ENCODE measurements at places on chromosomes 1 and 21. TPM values are rescaled to one million over a fixed set of nuclear protein-coding genes. Genes with fewer than 3 reads are reported as not detected.

The HTR6 gene
- not detected for total RNA-seq

The S100A10 gene
- 333 TPM for total RNA-seq

The OR2T33 gene
- total RNA-seq: not detected

DNA sequence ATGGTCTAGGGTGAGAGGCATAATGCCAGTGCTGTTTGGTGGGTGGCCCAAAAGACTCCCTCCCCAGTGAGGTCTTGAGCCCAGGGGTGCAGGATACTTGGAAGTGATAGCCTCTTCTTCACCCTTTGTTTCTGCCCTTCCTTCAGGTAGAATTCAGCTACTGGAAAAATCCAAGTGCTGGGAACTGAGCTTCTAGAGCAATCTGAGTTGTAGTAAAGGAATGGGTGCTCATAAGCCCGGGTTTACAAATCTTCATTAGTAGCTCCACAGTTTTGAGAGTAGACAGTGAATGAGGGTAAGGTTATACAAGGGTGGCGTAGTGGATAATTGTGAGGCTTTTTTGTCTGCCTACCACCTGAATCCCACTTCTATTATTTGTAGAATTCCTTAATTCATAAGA lies 29.2 kb upstream of the CD84 start:
- H3K4me3 ChIP-seq: no peak overlapping the region
- no peaks in the 10 kb centered on the region for H3K27me3 ChIP-seq
- H3K4me1 ChIP-seq: peaks cover 62% of the 10 kb centered on the region
- peak overlapping the region; percentile 66 for H3K27ac ChIP-seq

DNA sequence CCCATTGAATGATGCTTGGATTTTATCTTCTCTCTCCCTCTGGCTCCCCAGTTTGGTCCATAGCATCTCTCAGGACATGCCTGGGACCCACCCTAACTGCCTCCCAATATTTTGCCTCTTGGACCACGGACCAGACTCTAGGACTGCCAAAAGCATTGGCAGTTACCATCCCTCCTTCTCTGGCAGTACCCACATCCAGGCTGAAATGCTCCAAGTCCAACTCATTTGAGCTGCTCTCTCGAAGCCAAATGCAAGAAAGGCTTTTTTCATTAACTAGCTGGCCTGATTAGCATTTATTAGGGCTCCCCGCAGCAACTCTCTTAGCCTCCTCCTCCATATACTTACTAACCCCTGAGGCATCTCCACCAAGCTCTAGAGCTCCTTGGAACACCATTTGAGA lies 140.0 kb upstream of the GRIK3 start:
- H3K4me3 ChIP-seq: no peak overlapping the region
- H3K4me1 ChIP-seq: no peaks in the 10 kb centered on the region
- H3K27ac ChIP-seq: no peak overlapping the region
- no peak for DNase-seq

DNA sequence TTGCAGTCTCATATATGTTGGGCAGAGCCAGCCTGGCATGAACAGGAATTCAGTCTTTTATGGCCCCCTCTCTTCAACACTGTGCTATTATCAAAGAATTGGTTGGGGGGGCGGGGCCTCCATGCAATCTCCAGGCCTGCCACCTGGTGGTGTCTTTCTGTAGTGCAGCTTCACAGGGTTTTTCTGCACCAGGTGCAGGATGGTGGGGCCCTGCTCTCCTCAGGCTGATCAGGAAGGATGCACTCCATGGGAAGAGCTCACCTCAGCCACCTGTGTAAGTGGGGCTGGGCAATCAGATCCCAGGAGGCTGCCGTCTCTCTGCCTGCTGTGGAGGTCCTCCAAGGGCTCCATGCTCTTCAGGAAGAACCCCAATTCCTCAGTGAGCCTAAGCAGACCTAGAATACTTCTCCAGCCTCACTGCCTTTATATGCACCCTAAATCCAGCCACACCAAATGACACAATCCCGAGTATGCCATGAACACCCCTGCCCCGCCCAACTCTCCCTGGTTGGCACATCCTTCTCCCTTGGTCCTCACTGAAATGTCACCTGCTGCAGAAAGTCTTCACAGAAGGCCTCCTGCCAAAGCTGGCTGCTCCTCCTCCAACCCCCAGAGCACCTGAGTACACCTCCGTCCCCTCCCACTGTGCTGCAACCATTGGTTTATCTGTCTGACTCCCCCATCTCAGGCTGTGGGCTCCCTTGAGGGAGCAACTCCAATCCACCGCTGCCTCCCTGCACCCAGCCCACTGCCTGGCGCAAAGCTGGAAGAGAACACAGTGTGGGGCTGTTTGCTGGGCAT lies 16.5 kb downstream of the STK40 start:
- peaks cover 8% of the 10 kb centered on the region for H3K36me3 ChIP-seq
- H3K4me3 ChIP-seq: no peak overlapping the region
- no peaks in the 10 kb centered on the region for H3K27me3 ChIP-seq
- peak overlapping the region; percentile 71 for H3K27ac ChIP-seq

GRCh38 chr1:180791806-180792205 lies 120.9 kb upstream of the KIAA1614 start:
- H3K27ac ChIP-seq: peak overlapping the region; percentile 16
- peaks cover 7% of the 10 kb centered on the region for H3K4me1 ChIP-seq
- peaks cover 11% of the 10 kb centered on the region for H3K36me3 ChIP-seq
- no peaks in the 10 kb centered on the region for H3K27me3 ChIP-seq
- no peak for DNase-seq
- H3K4me3 ChIP-seq: no peak overlapping the region

DNA sequence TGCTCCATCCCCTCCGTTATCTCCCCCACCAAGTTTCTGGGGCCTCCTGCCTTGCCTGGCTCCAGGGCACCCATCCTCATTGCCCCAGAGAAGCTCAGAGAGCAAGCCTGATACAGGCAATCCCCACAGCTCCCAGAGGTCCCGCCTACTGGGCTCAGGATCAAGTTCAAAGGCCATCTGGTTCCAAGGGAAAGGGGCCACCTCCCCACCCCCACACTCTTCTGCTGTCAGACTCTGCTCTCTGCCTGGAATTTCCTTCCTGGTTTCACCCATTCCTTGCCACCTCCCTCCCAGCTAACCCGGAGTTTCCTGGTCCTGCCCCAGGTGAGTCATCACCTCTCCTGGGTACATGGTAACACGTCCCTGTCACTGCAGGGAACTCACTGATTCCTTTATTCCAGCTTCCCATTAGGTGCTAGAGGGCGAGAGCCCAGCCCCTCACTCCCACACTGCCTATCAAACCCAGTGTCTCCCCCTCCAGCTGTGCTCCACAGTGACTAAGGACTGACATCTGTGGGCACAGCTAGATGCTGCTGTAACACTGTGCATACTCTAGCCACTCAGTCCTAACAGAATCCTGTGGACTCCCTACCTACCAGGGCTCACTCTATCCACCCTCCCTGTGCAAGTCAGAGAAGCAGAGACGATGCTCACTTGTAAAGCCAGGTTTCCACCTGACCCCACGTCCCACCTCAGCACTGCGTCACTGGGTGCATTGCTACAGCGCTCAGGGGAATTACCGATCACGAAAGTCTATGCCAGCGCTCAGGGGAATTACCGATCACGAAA lies 21.8 kb downstream of the RSPH1 start:
- H3K27ac ChIP-seq: no peak overlapping the region
- no peaks in the 10 kb centered on the region for H3K36me3 ChIP-seq
- H3K27me3 ChIP-seq: peaks cover 8% of the 10 kb centered on the region
- no peaks in the 10 kb centered on the region for H3K4me1 ChIP-seq
- peak; percentile 36 for DNase-seq

GRCh38 chr1:206738370-206739366 lies 31.9 kb upstream of the IL19 start:
- peaks cover 95% of the 10 kb centered on the region for H3K4me1 ChIP-seq
- H3K4me3 ChIP-seq: peak overlapping the region; percentile 17
- peak overlapping the region; percentile 84 for H3K27ac ChIP-seq
- no peak for DNase-seq
- H3K36me3 ChIP-seq: peaks cover 6% of the 10 kb centered on the region
- H3K27me3 ChIP-seq: peaks cover 8% of the 10 kb centered on the region

- H3K4me1 ChIP-seq: peaks cover 54% of the 10 kb centered on the region
- H3K27me3 ChIP-seq: peaks cover 3% of the 10 kb centered on the region
- peaks cover 25% of the 10 kb centered on the region for H3K36me3 ChIP-seq
Measured at GRCh38 chr1:207050480-207051190, 373 bp downstream of the YOD1 start.

DNA sequence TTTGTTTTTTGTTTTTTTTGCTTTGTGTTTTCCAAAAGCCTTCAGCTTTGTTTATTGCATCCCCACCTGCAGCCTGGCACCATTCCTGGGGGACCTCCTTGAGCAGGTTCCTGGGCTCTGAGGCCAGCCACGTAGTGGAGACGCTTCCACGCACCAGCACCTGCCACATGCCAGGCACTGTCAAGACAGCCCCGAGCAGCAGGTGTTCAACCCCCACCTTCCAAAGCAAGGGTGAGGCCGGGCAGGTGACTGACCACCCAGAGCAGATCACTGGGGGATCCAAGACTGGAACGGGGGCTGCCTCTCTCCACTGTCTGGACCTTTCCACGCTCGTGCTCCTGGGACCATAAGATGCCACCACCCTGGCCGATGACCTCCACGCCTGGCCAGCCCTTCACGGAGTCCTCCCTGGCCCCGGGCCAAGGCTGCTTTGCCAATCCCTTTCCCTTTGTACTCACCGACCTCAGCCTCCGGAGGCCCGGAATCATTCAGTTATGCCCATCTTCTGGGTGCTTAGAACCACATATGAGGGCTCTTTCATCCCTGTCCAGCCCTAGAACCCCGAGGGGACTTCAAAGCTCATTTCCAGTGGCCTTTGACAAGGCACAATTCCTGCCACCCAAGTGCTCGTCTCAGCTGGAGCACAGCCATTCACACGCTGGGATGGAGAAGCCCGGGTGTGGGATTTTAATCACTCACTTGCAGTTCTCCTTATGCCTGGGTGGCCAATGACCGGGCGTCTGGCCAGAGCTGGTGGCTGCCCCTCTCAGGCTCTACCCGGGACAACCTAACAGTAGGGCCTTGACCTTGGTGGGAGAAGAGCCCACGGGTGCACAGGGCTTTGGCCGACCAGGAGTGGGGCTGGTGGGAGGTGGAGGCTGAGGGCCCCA lies 330.8 kb downstream of the NPHP4 start:
- no peak overlapping the region for H3K27ac ChIP-seq
- no peak overlapping the region for H3K4me3 ChIP-seq
- H3K4me1 ChIP-seq: peaks cover 9% of the 10 kb centered on the region
- no peaks in the 10 kb centered on the region for H3K36me3 ChIP-seq
- no peaks in the 10 kb centered on the region for H3K27me3 ChIP-seq
- no peak for DNase-seq

Measured in activated CD8-positive, alpha-beta memory T cell treated with anti-CD3 and anti-CD28 coated beads, Interleukin-2, amount 10 ng/mL, durations not matched to agents 7 days and 5 days (primary cell).